ENCODE measurements at places on chromosomes 4 and X.

DNA sequence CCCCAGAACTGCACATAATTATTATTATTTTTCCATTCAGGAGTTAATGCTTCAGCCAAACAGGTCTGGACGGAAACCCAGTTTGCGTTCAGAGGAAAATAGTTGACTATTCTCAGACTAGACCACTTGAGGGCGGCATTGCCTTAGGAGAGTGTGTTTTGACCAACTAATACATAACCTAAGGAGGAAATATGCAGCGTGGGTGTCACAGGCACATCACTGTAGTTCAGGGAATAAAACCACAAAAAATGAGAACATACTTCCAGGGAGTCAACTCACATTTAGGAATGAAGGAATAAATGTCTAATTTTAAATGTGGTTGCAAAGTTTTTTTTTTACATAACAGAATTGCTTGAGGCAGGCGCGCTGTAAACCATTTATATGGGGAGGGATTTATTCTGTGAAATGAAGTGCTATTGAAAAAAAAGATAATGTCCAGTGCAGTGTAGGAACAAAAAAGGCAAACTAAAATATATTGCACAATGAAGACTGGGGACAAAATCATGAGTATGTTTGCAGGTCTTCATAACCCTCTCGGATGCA, 93.3 kb downstream of the SYNPO2 start:
- DNase-seq, result peak; percentile 95

- no peak for DNase-seq
Measured at GRCh38 chr4:71841336-71841735, 57.5 kb upstream of the GC start.

DNA sequence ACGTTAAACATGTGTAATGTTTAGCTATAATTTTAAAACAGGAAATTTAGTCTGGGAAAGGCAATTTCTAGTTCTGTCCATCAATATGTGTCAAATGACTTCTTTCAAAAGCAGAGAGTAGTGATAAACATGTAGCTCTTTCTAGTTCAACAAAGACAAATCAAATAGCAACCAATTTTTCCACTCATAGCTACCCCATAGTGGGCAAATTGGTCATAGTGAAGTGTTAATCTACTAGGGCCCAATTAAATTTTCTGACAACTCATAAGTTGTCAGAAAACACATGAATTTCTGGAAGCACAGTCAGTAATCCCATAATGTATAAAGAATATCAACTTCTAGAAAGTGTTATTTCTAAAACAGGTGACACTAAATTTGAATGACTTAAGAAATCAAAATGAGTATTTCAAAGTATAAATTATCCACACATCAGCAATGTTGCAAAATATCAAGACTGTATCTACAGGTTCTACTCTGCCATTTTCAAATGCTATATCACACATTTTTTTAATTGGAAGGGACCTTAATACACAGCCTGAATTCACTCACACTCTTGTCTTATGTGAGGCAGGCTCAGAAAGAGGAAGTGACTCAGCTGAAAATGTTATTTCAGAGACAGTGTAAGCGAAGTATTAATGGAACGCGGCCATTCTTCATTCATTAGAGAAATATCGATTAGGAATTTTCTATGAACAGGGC, 7.7 kb downstream of the OCIAD2 start:
- no peak for DNase-seq

GRCh38 chr4:8108261-8108660, 50.4 kb downstream of the ABLIM2 start:
- no peak for DNase-seq

- no peak for DNase-seq
Measured at GRCh38 chrX:74230094-74230493, 73.9 kb upstream of the ZCCHC13 start.

DNA sequence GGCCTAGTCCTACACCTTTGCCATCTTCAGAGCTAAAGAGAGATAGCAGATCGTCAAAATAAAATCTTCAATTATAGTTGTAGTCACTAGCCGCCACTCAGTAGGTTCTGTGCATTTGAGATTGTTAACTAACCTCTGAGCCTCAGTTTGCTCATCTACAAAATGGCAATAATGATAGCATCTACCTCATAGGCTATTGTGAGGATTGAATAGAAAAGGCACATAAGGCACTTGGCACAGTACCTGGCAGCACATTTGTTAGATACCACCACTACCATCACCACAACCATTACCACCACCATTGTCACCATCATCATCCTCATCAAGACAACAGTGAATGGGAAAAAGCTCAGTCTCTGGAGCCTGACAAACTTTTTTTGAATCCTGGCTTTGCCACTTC, 134.6 kb downstream of the AMMECR1 start:
- DNase-seq, result no peak

- no peak for DNase-seq
Measured at GRCh38 chr4:19684084-19684483, 567.6 kb upstream of the SLIT2 start.

DNA sequence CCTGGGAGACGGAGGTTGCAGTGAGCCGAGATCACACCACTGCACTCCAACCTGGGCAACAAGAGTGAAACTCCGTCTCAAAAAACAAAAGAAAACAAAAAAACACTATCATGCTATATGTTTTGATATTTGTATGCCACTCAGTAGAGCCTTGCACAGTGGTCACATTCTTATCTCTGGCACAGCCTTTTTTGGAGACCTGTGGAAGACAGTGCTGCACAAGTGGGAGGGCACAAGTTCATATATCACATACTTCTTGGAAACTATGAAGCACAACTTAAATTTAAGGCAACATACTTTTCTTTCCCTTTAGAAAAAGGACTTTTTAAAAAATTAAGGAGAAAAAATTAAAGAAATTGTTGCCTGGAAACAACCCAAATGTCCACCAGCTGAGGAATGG, 14.4 kb upstream of the S100G start:
- no peak for DNase-seq

- no peak for DNase-seq
Measured at GRCh38 chr4:20724915-20725314, 24.7 kb downstream of the PACRGL start.

GRCh38 chr4:133084421-133084820, 64.7 kb upstream of the PCDH10 start:
- DNase-seq, result no peak

GRCh38 chr4:153651587-153651986, 32.5 kb upstream of the TLR2 start:
- DNase-seq, result no peak

Measured in HFFc6 (cell line).